ENCODE measurements at places on chromosomes 11 and 22. TPM values are rescaled to one million over a fixed set of nuclear protein-coding genes. Genes with fewer than 3 reads are reported as not detected.

Gene ACER3
- 16.8 TPM for total RNA-seq

Gene LSP1
- total RNA-seq, result 313 TPM

DNA sequence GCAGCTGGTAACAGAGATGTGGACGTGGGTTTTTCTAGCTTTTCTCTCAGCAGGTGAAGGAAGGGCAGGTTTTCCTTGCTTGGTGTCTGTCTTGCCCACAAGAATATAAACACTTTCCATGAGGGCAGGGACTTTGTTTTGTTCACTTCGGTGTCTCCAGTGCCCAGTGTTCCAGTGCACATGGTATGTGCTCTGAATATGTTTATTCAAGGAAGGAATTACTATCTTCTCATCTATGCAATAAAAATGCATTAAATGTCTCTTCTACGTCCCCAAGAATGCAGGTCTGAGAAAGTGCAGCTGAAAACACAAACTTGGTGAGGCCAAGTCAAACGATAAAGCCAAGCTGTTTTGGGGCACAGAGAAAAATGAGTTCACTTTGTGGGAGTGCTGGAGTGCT lies 56.3 kb upstream of the PLET1 start:
- no peak for DNase-seq

Gene MYEOV
- total RNA-seq, result not detected

DNA sequence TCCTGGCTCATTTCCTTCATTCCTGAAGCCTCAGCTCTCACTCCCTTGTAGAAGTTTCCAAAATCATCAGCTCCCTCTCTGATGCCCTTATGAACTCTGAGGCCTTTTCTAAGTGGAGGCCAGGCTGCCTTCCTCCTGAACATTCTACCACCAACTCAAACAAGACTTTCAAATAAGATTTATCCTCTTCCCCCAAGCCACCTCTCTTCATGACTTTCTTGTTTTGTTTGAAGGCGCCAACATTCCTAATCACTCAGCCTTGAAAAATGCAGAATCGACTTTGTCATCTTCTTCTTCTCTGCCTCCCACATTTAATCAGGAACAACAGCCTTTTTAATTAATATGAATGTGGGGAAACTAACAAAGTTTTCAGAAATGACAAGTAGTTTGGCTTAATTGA lies 927.9 kb downstream of the OPCML start:
- DNase-seq, result no peak

DNA sequence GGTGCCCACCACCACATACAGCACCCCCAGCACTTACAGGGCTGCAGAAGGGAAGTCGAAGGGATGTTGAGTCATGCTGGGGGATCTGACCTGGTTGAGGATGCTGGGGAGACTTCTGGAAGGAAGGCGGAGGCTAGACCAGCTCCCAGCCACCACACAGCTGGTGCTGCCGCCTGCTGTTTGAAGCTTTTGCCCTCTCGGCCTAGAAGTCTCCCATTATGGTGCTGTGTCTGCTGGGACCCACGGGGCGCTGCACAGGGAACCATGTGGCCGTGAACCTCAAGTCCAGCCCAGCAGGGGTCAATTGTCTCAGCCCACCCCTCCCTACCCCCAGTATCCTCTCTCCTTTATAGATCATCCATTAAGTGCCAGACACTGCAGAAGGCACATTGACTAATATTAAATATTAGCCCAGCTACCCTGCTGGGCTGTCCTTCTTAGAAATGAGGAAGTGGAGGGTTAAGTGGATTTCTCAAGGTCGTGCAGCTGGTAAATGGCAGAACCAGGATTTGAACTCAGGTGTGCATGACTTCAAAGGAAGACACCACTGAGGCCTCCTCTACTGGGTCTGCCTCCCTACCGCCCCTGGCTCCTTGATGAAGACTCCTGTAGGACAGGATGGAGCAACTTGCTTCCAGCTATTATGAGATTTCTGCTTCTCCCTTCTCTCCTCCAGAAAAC lies 49.7 kb downstream of the CYTH4 start:
- no peak for DNase-seq

DNA sequence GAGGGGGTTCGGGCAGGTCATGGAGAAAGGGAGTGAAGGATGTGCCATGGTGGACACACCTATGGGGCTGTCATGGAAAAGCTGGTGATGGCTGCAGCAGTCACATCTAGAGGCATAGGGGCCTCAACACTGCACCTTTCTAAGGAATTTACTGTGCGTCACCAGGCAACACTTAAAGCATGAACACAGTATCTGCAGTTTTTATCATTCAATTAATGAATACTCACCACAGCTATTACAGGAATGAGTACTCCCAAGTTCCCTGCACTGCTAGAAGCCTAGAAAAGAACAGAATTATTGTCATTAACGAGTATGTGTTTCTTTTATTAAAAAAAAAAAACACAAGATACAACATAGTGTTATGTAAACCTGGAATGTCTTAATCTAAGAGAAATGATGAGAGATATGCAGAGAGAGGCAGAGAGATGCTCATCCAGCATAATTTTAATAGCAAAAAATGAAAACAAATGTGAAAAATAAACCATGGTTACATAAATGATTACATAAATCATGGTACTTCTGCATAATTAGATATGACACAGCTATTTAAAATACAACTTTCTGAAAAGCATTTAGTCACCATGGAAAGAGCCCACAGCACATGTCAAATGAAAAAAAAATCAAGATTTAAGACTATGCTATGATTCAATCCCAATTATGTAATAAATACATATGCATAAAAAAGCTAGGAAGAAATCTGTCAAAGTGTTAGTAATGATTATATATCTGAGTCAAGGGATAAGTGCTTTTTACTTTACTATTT lies 19.2 kb downstream of the SERPIND1 start:
- no peak for DNase-seq

Gene GP1BB
- 5.2 TPM for total RNA-seq

GRCh38 chr11:133895551-133895950 lies 50.2 kb upstream of the SPATA19 start:
- DNase-seq, result no peak

- no peak for DNase-seq
These were observed 60.5 kb downstream of the NUP98 start for GRCh38 chr11:3736816-3737215.

- DNase-seq, result no peak
These were observed 231.1 kb upstream of the MPPED2 start for GRCh38 chr11:30816959-30817880.

- no peak for DNase-seq
These were observed 49.8 kb downstream of the PACSIN2 start for GRCh38 chr22:42964994-42965699.

GRCh38 chr22:22099194-22099486 lies 116.6 kb upstream of the TOP3B start:
- no peak for DNase-seq

DNA sequence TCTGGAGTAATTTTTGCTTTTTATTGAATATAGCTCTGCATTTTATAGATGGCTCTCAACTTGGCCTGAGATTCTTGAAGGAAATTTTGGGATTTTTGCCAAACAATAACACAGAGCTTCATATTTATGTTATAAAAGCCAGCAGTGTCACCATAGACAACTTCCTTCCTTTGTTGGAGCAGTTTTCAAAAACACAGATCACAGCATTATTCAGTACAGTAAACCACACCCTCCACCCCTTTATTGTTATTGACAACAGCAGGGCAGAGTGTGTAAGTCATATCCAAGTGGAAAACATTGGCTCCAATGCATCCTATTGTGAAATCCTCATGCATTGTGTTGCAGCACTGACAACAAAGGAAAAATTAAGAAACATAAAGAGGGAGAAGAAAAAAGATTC lies 62.6 kb upstream of the PRSS23 start:
- DNase-seq, result no peak

Gene LRP5
- 10.7 TPM for total RNA-seq

DNA sequence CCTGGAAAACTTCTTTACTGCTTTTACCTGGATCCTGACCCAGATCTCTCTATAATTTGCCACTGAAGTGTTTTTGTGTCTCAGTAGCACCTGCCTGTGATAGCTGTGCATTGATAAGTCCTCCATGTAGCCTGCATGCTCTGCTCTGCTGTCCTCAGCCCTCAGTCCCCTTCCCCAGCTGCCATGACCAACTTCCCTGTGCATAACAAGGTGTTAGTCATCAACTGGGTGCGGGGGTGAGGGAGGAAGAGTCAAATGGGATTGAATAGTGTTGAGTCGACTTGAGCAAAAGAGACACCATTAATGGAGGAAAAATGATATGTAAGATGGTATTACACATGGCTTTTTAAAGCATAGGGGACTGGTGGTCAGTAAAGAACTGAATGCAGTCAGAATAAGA lies 92.2 kb upstream of the PLET1 start:
- no peak for DNase-seq

Gene OR10D3
- total RNA-seq, result not detected

Gene MCHR1
- 0.35 TPM for total RNA-seq

DNA sequence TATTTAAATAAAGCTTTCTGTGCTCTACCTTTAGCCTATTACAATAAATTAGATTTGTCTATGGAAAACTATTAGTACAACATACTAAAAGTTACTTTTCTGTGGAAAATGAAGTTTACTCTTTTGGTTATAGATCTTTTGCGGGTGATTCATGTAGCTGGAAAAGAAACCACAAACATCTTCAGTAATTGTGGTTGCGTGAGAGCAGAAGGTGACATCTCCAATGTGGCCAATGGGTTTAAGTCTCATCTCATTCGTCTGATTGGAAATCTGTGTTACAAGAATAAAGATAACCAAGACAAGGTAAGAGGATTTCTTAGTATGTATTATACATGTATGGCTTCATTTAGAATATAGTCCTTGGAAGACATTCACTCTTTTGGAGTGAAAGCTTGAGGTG lies 68.6 kb downstream of the ATXN10 start:
- no peak for DNase-seq

GRCh38 chr11:22539821-22540256 lies 85.8 kb downstream of the FANCF start:
- no peak for DNase-seq

DNA sequence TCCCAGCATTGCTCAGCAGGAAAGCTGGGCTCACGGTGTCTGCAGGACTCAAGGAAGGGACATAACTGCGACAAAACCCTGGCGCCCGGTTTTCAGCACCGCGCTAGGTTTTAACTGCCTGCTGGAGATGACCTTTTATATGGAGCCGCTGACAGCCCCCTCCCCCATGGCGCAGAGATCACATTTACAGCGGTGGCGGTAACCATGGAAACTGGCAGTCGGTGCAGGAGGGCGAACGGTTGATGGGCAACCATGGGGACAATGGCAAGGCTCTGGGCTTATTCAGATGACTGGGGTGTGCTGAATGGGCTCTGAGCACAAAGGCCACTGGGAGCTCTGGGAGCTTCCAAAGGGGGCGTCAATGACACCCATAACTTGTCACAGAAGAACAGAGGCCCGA lies 37.2 kb downstream of the CELSR1 start:
- no peak for DNase-seq

- no peak for DNase-seq
These were observed 225.3 kb upstream of the B3GAT1 start for GRCh38 chr11:134637091-134638015.

- no peak for DNase-seq
These were observed 4.5 kb upstream of the JAML start for GRCh38 chr11:118229274-118229847.

DNA sequence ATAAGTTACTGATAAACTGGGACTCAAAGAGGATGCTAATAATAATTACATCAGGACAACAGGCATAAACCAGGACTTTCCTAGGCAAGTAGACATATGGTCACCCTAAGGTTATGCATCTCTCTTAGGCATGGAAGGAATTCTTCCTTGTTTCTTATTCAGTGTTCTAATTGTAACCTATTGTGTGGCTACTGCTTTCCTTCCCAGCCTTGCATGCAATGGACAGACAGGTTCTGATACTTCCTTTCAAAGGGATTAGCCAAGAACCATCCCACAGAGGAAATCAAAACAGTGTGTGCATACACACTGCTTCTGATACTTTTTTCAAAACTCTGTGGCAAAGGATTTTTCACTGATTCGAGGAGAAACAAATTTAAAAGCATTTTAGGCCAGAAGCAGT lies 48.3 kb downstream of the RRAS2 start:
- DNase-seq, result no peak

- no peak for DNase-seq
These were observed 162.1 kb downstream of the CADM1 start for GRCh38 chr11:115342142-115342541.

GRCh38 chr11:44813401-44813800 lies 86.6 kb downstream of the TSPAN18 start:
- DNase-seq, result peak; percentile 83

Gene TRPC6
- 0.78 TPM for total RNA-seq

GRCh38 chr11:120385655-120386054 lies 49.4 kb downstream of the ARHGEF12 start:
- DNase-seq, result no peak

- DNase-seq, result no peak
These were observed 39.8 kb downstream of the AMPD3 start for GRCh38 chr11:10494636-10495463.

DNA sequence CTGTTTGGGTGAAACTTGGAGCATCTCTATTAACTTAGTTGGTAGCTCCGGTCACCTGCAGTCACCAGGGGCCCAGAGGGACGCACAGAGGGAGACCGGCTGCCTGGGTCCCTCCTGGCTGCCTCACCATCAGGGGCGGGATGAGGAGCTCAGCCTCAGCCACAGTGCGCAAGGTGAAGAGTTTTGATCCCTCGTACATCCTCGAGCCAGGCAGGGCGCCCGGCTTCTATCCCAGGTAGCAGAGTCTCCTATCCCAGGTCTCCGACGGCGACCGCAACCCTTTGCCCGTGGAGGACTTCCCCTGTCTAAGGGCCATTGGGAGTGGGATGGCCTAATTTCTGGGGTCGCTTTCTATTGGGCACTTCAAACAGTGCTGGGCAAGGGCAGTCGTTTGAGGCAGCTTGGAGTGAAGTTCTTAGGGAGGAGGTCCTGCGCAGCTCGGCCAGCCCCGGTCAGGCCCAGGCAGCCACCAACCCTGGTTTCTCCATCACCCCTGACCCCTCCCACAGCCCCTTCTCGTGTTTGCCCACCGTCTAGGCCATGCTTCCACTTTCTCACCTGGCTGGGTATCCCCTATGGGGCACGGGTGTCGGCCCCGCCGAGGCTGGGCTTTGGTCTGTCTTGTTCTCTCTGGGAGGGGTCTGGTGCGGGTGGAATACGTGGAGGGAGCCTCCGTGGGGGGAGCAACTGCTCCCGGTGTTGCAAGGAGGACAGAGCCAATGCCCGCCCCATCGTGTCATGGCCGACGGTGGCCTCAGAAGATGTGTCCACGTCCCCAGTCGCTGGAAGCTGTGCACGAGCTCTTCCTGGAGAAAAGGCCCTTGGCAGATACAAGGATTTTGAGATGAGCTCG lies 3.6 kb upstream of the MRGPRG start:
- DNase-seq, result peak; percentile 29

- DNase-seq, result no peak
These were observed 32.5 kb upstream of the LMO2 start for GRCh38 chr11:33924341-33924740.

DNA sequence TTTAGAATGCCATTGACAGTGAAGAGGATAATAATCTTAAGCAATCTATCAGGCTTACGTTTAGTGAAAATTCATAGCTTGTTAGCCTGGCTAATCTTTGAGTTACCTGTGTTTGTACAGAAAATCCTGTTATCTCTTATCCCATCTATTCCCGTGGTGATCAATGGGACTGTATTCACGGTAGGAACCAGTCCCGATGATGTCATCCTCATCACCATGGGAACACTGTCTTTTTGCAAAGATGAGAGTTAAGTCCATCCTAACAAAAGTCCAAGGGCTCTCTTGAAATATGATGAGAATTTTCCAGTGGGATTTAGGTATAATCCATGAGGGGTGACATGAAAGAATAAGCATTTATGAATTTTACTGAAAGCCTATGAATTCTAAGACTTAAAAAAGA lies 762.2 kb downstream of the ETS1 start:
- DNase-seq, result no peak

GRCh38 chr11:127471662-127472061 lies 471.1 kb upstream of the KIRREL3 start:
- DNase-seq, result no peak

GRCh38 chr22:20084547-20085413 lies 4.7 kb downstream of the DGCR8 start:
- no peak for DNase-seq
